ENCODE measurements at places on chromosomes 12 and 14.

GRCh38 chr12:90974286-90974685 lies 19.3 kb upstream of the CCER1 start:
- no peak for DNase-seq

GRCh38 chr12:12720672-12721161 lies 3.5 kb downstream of the CDKN1B start:
- DNase-seq, result no peak

GRCh38 chr14:69886453-69887242 lies 7.4 kb downstream of the SMOC1 start:
- DNase-seq, result no peak

- DNase-seq, result no peak
Measured at GRCh38 chr14:99459481-99460100, 21.1 kb downstream of the SETD3 start.

GRCh38 chr12:32679920-32680237 lies 778 bp downstream of the DNM1L start:
- no peak for DNase-seq

DNA sequence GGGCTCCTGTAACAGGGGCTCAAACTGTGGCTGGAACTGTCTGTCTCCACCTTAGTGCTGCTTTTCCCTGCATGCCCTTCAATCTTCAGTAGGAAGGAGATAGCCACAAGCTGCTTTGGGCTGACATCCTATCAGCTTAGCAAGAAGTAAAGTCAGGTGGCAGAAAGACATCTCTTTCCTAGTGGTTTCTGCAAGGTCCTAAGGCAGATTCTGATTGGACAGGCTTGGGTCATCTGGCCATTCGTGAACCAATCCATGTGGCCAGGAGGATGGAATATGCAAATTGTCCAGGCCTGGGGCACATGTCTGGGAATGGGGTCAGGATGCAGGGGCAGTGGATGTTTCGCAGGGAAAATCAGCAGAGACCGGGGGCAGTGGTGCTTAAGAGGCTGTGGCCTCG lies 5.2 kb downstream of the RITA1 start:
- DNase-seq, result no peak

GRCh38 chr12:29702972-29703371 lies 80.8 kb downstream of the TMTC1 start:
- no peak for DNase-seq

DNA sequence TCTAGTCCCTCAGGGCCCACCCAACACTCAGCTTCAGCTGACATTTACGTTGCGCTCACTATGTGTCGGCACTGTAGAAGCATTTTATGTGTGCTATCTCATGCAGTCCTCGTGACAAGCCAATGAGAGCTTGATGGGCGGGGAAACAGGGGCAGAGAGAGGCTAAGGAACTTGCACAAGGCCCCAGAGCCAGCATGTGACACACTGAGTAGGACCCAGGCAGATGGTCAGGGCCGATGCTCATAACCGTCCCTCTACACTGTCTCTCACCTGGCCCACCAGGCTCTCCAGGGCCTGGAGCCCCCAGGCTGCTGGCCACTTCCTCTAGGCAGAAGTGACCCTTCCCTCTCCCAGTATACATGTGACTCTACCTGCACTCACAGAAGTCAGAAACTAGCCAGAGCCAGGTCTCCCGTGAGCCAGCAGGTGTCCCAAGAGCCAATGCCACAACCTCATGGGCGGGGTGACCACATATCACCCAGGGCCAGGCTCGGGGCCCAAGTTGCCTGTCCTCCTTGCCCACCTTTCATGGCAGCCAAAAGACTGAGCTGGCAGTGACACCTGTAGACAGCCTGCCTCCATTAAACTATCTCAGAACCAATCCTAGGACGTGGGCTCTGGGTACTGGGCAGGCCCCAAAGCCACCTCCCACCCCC lies 38.3 kb downstream of the TTC7B start:
- DNase-seq, result no peak

DNA sequence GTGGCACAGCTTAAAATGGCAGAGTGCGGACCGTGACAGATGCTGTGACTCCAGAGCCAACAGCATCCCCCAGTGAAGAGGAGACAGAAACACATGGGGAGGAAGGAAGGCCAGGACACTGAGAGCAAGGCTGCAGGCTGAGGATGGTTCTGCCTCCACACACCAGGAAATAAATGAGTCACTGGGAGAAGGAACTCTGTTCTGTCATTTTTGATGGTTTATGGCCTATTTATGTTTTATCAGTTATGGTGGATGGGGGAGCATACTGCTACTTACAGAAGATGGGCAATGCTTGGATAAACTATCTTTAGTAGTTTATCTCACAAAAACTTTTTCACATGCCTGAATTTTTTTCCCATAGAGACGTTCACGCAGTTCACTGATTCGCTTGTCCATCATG lies 33.8 kb downstream of the ZFYVE21 start:
- DNase-seq, result no peak

DNA sequence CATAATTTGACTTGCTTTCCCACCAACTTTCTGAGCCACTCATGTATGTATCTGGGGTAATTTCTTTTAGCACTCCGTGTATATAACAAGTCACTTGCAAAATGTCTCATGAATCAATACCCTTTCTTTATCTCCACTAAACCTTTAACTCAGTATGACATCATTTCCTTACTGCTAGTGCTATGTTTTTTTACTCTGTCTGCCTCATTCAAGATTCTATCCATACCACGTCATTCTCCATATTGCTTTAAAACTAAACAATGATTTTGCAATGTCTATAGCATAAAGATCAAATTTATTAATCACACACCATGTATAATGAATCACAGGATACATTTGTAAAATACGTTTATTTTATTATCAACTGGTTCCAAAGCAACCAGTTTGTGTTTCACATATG lies 178.2 kb downstream of the PIK3C2G start:
- no peak for DNase-seq

GRCh38 chr14:54556535-54556934 lies 10.4 kb upstream of the SAMD4A start:
- DNase-seq, result no peak

GRCh38 chr12:47707905-47708543 lies 2.2 kb upstream of the RPAP3 start:
- no peak for DNase-seq

DNA sequence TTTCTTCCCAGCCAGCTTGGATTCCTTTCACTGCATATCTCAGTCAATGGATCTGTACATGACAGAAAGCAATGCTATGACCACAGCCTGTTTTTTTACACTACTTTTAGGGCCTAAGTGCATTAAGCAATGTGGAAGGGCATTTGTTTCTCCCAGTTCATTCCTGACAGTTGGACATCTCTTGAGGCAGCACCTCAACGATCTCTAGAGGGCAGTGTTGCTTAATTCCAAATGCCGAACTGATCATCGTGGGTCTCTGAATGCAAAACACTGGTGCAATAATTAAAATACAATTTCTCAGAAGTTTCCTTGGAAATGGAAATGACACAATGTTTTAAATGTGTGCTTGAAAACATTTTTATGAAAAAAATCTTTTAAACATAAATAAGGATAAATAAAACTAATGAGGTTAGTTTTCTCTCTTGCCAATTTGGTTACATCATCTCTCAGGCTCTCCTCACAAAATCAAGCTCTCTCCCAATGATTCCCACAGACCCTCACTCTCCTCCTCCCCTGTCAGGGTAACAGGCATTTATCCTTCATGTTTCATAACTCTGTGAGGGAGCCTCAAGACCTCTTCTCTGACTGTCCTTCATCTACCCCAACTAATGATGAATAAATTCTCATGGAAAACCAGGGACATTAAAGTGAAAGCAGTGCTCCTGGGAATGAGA lies 192.4 kb upstream of the SLC16A7 start:
- DNase-seq, result no peak

GRCh38 chr12:23895792-23896218 lies 53.7 kb downstream of the SOX5 start:
- DNase-seq, result no peak

DNA sequence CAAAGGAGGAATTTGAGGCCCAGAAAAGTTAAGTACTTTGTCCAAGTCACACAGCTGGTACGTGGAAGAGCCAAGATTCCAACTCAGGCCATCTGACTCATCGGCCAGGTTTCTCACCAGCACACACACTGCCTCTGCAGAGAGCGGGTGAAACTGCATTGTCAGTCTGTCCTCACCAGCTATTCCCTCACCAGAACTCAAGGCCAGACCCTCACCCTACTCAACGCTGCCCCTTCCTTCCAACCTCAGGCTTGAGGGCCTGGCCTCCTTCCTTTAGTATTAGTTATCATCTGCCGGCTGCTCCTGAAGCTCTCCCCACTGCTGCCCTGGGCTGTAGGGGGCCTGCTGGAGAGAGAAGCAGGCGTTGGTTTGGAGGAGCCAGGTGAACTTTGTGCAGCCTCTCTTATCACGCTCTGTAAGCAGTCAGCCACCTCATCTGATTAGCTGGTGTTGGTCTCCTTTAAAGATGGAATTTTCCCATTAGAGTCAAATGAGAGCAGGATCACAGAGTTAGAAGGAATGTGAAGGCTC lies 16.6 kb upstream of the PLEK2 start:
- no peak for DNase-seq

- DNase-seq, result no peak
Measured at GRCh38 chr12:68425998-68426397, 93.8 kb upstream of the MDM1 start.

GRCh38 chr12:47832263-47832933 lies 12.7 kb upstream of the HDAC7 start:
- no peak for DNase-seq

DNA sequence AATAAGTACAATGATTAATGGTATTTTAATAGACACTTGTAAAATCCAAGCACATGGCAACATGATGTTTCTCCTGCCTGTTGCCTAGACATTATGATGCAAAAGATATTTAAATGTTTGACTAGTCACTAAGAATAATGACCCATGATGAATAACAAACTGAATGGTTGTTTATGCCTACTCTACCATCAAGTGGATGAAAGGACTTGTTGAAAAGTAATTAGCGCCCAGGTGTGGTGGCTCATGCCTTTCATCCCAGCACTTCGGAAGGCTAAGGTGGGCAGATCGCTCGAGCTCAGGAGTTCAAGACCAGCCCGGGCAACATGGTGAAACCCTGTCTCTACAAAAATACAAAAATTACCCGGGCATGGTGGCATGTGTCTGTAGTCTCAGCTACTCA lies 30.7 kb downstream of the KIF21A start:
- DNase-seq, result no peak

DNA sequence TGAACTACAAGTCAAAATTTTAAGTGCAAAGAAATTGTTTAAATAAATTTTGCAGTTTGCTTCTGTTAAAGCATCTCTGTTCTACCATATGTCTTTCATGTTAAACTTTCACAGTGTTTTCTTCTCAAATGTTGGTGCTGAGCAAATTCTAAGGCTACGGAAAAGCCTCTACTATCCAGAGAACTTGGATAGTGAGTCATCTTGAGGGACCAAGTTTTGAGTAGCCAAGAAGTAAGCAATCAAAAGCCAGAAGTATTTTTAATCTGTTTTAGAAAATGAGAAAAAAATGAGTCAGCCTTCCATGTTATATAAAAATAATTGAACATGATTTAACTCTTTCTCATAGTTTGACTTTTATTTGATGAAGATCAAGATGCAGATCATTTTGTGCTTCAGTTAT lies 3.3 kb downstream of the BRMS1L start:
- no peak for DNase-seq

GRCh38 chr12:18658179-18658578 lies 79.6 kb downstream of the PLCZ1 start:
- no peak for DNase-seq

DNA sequence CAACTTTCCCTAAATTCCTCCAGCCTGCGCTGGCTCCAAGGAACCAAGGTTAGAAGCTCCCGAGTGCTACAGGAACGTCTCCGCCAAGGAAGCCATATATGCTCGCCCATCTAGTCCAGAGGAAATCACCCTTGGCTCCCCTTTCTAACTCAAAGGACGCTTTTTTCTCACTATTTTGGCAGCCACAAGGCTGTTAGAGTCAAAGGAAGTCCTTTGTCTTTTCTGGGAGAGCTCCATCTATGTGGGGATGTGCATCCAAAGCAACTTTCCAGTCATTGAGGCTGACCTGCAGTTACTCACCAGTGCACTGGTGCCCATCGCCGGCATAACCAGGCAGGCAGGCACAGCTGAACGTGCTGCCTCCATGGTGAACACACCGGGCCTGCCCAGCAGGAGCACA lies 37.6 kb downstream of the RTRAF start:
- DNase-seq, result no peak

DNA sequence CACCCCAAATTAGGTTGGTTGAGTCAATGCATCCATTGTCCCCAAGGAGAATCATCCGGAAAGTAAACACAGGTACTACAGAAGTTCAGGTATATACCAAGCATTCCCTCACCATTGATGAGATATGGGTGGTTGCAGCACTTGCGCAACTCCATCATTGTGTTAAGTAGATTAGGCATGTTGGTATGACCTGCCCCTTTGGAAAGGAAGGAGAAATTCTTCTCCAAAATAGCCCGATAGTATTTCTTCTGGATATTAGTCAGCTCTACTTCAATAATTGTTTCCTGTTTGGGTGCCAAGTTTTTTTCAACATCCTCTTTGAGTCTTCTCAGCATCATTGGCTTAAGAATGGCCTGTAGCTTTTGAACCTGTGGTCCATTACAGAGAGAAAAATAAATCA lies 21.3 kb upstream of the SUPT16H start:
- DNase-seq, result no peak

DNA sequence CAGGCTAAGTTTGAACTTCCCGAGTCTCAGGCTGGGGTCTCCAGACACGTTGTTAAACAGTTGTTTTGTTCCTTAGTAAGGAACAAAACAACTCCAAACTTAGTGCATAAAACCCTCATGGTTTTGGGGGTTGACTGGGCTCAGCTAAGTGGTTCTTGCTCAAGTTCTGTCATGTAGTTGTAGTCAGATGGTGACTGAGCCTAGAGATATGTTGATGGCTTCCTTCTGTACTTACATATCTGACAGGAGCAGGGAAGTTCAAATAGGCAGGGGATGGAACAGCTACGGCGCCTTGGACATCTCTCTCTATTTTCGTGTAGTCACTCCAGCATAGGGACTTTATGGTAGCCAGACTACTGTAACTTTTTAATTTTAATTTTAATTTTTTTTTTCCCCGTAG lies 45.7 kb downstream of the SPATS2 start:
- no peak for DNase-seq

DNA sequence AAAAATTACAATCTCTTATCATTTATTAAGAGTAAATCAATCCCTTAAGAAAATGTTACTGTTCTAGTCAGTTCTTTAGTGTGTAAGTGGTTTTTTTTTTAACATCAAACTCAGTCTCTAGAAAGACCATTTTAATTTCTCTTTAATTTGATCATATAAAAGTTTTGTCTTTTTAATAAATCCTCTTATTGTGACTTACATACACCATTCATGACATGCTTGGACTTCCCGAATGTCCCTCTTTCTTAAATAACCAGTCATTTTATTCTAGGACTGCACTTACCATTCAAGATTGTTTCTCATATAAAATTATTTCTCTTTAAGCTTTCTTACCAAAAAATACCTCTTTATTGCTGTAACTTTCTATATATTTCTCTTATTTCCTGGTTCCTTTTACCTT lies 60.8 kb upstream of the EVL start:
- no peak for DNase-seq

- no peak for DNase-seq
Measured at GRCh38 chr12:42145197-42145549, 499 bp upstream of the GXYLT1 start.

GRCh38 chr12:38160318-38161122 lies 156.1 kb upstream of the ALG10B start:
- no peak for DNase-seq
